ENCODE measurements at places on chromosomes 11 and 22.

DNA sequence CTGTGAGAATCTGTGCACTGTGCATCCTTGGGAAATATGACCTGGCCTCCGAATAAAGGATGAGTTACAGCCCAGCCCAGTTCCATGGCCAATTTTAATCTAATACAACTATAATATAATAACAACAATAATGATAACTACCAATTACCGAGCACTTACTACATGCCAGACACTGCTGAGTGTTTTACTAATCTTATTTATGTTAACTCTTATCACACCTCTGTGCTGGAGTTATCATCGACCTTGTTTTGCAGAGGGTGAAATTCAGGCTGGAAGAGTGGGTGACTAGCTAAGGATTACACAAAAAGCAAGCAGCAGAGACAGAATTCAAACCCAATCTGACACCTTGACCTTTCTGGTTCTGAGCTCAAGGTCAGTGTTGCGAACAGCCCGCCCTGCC, 83.9 kb downstream of the GALNT18 start:
- DNase-seq: no peak

GRCh38 chr11:101835506-101836063, 79.2 kb upstream of the CEP126 start:
- no peak for DNase-seq

DNA sequence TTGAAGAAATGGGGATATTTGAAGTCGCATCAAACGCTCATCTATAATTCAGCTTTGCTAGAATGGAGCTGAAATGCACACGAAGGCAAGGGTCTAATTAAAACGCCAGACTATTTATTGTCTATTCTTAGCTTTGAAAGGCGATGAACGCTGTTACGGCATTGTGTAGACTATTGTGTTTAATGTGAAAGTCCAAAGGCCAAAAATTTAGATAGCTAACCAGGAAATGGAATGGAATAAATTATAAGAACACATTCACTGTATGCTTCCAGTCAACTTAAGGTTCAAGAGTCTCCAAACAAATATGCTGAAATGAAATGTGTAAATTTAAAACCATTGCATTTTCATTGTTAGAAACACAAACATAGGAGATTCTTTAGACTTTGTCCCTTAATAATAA, 186.2 kb downstream of the CWF19L2 start:
- DNase-seq: no peak

DNA sequence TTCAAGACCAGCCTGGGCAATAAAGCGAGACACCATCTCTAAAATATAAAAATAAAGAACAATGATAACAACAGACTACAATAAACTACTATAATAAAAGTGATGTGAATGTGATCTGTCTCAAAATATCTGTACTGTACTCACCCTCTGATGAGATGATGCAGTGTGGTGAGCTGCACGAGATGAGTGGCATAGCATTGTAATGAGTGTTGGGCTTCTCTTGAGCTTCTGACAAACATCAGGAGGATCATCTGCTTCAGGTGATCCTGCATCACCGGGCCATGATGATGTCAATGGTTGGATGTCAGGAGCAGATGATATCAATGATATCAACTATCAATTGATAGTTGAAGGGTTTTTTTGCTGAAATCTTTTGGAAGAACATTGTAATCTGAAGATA, 52.4 kb upstream of the INCENP start:
- no peak for DNase-seq

GRCh38 chr22:27581688-27582087, 219.9 kb downstream of the MN1 start:
- no peak for DNase-seq

- DNase-seq: no peak
Observed at GRCh38 chr11:107682572-107682971, 29.3 kb downstream of the SLN start.

DNA sequence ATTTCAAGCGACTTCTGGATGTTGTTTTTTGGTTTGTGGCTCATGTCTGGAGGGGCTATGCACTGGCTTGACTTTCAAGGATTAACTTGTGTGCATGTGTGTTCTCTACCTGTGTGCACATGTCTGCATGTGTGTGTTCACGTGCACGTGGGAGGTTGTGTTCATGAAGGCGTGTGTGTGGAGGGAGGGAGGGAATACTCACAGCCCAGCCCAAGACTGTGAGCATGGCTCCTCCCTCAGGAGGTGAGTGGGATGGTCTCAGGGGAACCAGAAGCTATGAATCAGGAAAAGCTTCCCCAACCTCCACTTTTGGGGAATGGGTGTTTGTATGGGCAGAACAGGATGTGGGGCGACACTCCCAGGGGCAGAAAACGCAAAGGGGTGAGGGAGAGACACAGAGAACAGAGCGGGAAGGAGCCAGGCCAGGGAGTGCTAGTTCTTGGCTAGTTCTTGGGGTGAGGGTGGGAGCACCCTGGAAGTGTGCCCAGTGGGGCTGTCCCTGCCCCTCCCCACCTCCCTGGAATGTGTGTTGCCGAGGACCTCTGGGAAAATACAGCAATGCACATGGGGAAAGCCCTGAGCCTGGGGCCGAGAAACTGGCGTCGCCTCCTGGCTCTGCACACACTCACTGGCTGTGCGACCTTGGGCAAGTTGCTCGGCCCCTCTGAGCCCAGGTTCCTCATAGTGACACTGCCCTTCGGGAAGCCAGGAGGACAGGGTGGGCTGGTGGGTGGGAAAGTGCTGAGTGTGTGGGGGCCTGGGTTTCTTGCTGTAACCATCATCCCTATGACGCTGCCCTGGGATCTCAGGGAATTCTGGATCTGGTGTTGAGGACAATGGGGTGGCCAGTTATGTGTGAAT, 16.9 kb upstream of the ALX4 start:
- DNase-seq: no peak

DNA sequence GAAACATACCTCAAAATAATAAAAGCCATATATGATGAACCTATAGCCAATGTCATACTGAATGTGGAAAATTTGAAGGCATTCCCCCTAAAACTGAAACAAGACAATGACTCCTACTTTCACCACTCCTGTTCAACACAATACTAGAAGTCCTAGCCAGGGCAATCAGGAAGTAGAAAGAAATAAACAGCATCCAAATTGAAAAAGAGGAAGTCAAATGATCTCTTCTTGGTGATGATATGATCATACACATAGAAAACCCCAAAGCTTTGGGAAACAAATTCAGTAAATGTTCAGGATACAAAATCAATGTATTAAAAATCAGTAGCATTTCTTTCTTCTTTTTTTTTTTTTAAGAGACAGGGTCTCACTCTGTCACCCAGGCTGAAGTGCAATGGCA, 109.9 kb downstream of the DLG2 start:
- DNase-seq: no peak

- no peak for DNase-seq
Observed at GRCh38 chr22:24975125-24975640, 22.7 kb downstream of the KIAA1671 start.
